ENCODE measurements at places on chromosomes 1 and 21. TPM values are rescaled to one million over a fixed set of nuclear protein-coding genes. Genes with fewer than 3 reads are reported as not detected.
A peak's percentile ranks its signal among the peaks of the same experiment; 100 is the strongest.

GRCh38 chr1:29343476-29343875 lies 107.2 kb downstream of the PTPRU start:
- DNase-seq: no peak

DNA sequence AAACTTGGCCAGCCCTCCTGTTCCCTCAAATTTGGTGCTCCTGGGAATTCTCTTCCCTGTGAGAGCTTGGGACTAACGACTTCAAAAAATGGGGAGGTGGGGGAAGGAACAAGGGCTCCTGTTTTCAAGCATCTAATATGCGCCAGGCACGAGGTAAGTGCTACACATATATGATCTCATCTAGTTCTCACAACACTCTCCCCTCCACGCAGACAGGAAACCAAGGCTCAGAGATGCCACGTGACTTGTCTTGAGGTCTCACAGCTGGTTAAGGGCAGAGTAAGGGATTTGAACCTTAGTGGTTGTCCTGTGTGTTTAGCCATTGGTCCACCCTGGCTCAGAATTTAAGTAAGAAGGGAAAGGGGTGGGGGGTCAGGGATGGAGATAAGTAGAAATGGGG lies 125.9 kb downstream of the DMRTB1 start:
- no peak for DNase-seq

GRCh38 chr1:24925963-24926362 lies 4.1 kb downstream of the RUNX3 start:
- no peak for DNase-seq

DNA sequence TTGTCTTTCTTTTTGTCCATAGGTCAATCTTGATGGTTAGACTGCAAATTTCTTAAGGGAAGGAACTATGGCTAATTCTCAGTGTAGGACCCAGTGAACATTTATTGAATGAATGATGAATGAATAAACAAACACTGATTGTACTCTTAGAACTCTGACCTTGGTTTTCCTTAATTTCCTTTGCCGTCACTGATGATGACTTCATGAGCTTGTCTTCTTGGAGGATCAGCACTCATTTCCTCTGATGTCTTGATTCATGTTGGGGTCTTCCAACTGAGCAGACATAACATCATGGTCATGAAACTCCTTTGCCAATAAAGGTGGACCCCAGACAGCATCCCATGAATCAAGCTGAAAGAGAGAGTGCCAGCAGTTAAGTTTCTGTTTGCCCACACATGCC lies 96.3 kb downstream of the PLPP3 start:
- DNase-seq: no peak

DNA sequence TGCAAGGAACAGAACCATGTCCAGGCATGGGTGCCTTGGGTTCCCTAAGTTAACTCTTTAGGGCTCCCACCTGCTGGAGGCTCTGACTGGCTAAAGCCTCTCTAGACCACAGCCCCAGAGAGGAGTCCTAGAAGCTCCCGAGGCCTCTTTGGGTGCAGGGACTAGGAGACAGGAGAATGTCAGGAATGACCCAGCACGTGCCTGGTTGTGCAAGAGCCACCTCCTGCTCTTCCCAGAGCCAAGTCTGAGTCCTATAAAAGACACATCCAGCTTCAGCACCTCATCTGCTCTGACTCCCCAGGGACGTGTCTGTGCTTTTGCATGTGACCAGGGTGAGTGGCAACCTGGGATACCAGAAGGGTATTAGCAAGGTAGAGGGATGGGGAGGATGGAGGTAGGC lies at the start of gene LCE2D:
TSS of gene LCE2D (plus strand) at position 283 of the 400 bp plus-strand sequence. CDS start 726 bp downstream, outside the sequence.
- DNase-seq: no peak

GRCh38 chr1:205599669-205600042 lies 32.2 kb downstream of the ELK4 start:
- DNase-seq: no peak

GRCh38 chr1:25723250-25723880 lies 76.6 kb upstream of the SELENON start:
- DNase-seq: no peak

DNA sequence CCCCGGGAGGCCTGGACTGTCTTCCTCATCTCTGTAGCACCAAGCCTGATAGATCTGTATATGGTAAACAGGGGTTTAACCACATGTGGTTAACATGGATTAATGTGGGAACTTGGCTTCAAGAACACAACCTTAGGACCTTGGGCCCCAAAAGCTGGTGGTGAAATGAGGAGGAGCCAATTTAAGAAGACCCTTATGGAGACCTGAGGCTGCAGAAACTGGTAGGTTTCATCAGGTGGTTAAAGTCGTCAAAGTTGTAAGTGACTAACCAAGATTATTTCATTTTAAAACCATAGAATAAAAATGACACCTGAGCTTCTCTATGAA lies 14.0 kb downstream of the THEMIS2 start:
- no peak for DNase-seq

- DNase-seq: no peak
Observed at GRCh38 chr1:39544327-39544726, 32.3 kb downstream of the PABPC4 start.

DNA sequence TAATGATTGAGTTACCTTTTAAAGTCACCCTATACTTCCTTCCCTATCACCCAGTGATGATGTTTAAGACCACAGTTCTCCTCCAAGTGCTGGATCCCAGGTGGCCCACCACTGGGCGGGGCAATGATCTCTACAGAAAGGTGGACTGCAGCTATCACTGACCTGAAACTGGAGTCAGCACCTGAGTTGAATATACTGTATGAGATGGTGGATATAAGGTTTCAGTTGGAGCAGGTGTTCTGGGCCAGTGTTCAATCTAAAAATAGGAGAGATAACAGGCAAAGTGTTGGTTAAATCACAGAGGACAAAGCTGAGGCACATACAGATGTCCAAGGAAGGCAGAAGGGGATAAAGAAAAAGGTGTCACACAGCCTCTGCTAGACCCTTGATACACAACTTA lies 96.6 kb downstream of the SIPA1L2 start:
- no peak for DNase-seq

DNA sequence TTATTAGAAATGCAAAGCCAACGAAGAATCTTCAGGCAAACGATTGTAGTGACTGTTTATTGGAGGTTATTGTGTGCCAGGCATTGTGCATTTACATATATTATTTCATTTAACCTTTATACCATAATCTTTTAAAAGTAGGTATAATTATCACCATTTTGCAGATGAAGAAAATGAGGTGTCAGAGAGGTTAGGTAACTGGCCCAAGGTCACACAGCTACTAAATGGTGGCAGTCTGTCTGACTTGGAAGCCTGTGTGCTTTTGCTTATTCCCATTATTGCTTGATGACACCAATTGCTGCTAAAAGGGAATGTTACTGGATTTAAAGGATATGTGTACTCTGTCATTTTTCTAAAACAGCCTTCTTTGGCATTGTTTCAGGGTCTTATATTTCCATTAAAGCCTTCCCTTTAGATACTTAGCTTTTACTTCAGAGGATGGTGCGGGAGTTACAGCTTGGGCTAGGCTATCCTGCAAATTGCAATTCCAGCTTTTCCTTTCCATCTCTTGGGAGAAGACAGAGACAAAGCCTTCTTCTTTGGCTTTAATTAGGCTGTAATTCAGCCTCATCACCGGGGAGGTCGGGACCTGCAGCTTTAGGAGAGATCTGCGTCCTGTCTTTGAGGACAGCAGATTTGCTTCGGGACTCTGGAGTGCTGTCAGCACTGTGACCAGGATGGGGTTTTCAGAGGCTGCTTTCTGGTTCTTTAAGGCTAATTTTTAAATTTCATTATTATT lies 37.4 kb upstream of the ERRFI1 start:
- no peak for DNase-seq

DNA sequence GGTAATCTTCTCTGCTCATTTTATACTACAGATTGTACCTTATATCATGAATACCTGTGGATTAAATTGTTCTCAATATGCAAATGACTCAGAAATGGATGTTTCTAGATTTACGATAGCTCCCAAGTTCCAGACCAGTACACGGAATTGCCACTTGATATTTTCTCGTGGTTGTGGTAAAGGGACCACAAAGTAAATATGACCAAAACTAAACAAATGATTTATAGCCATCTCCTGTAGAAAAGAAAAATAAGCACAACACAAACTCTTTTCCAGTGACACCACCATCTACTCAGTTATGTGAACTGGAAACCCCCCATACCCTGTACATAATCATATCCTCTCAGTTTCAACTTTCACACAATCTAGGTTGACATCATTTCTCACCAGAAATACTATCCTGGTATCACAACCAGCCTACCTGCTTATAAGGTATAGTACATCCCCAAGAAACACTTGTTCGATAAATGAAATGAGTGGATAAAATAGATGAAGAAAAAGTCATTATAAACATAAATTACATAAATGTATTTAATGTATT lies 172.3 kb downstream of the ADGRL4 start:
- no peak for DNase-seq

- no peak for DNase-seq
Observed at GRCh38 chr1:184843732-184844495, 89.3 kb upstream of the EDEM3 start.

DNA sequence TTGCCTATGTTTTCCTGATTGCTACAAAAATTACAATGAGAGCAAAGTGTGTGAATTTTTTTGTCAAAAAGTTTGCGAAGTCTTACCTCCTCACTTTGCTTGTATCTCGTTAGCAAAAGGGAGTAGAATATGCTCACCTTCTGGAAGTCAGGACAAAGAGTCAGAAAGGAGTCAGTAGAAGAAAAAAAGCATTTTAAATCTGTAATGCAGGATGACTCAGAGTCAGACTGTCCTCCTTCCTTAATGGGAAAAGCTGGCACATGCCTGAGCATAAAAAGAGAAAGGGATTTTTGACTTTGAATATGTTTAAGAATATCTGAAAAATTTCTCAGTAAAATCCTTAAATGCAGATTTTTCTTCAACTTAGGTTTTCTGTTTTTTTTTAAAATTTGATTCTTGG lies 14.2 kb upstream of the VN1R5 start:
- no peak for DNase-seq

- no peak for DNase-seq
Observed at GRCh38 chr1:149967646-149968045, 31.0 kb upstream of the MTMR11 start.

GRCh38 chr1:234543442-234544086 lies 64.6 kb upstream of the TARBP1 start:
- peak; percentile 53 for DNase-seq

- peak; percentile 97 for DNase-seq
Observed at GRCh38 chr1:225694151-225694603, 41.3 kb upstream of the ENAH start.

The RGSL1 gene
- total RNA-seq: not detected

The C1orf210 gene
- not detected for total RNA-seq

The NR1I3 gene
- total RNA-seq: 0.33 TPM

The SLC30A10 gene
- 0.95 TPM for total RNA-seq

The ADORA3 gene
- total RNA-seq: not detected

The PPFIA4 gene
- 215 TPM for total RNA-seq

The ZMYND12 gene
- total RNA-seq: 0.39 TPM

The EIF4G3 gene
- total RNA-seq: 55.3 TPM

The HHAT gene
- total RNA-seq: 8.4 TPM

The GPR52 gene
- 1.9 TPM for total RNA-seq
